ENCODE measurements at places on chromosomes 7 and 10.

- no peak for DNase-seq
Observed at GRCh38 chr7:1438208-1438607, 21.1 kb downstream of the MICALL2 start.

- DNase-seq, result no peak
Observed at GRCh38 chr10:117444497-117445040, 69.3 kb upstream of the PDZD8 start.

DNA sequence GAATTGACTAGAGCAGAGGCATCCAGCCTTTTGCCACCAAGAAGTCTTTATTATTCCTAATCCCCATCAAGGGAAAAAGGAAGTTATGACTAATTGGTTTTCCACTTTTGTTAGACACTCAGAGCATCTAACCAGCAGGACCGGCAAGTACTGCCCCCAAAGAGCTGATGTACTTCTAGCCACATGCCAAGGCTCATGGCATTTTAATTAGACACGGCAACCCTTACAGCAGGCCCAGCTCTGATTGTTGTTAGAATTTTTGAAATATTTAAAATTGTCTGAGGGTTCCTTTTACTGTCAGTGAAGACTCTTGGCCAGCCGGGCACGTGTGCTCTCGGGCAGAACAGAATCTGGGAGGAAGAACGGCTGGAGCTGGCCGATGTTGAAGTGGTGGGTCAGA is 114.8 kb downstream of the SPAG6 start:
- DNase-seq, result no peak

- no peak for DNase-seq
Observed at GRCh38 chr7:5294169-5294987, 11.6 kb downstream of the SLC29A4 start.

- DNase-seq, result no peak
Observed at GRCh38 chr10:99430116-99430450, 341 bp downstream of the GOT1 start.

- no peak for DNase-seq
Observed at GRCh38 chr7:43220742-43221141, 108.3 kb downstream of the HECW1 start.

DNA sequence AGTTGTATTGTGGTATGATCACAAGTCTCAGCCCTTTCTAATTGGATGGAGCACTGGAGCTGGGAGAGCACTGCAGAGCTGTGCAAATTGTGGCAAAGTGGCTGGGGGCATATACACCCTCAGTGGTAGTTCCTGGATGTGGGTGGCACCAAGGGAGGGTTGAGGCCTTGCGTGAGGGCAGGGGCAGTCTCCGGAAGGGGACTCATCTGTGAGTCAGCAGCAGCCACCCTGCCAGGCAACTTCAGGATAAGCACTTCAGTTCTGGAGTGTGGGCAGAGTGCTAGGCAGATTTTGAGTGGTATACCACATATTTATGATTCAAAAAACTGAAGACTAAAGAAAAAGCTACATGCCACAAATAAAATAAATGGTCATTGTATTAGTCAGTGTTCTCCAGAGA is 210.5 kb downstream of the ETV1 start:
- DNase-seq, result no peak
